HCEC 1CT (cell line): ENCODE measurements at places on chromosomes 1 and 21.

DNA sequence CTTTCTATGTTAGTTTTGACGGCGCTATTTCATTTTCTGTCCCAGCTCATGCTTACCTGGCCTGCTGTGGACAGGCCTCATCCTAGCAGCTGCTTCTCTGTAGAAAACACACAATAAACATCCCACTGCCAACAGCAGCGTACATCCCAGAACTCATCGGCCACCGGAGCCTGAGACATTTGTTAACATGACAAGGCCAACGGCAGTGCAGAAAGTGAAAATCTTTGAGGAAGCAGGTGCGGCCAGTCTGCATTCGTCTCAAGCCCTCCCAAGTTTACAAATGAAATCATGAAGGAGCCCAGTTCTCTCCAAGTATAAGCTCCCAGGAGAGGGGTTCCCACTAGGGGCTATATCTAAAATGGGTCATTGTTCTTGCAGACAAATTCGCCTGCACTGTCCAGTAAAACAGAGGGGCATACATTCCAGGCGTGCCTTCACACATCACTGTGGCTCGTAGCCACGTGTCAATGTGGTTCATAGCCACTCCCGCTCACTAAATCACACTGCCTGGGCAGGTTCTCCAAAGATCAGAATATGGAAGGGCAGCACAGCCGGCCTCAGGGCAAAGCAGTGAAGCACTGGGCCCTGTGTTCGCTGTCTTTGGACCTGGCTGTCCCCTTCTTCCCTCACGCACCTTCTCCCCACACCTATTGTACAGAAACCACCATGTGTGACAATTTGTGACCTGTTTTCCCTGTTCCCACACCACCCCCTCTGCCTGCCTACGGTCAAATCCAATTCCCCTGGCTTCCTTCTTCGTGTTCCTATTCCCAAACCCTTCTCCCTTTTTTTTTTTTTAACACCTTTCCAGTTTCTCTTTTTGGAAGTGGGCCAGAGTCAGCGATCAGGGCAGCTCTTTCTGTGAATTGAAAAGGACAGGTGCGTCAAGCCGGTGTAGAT, 27.0 kb upstream of the ABCG1 start:
- DNase-seq = no peak

DNA sequence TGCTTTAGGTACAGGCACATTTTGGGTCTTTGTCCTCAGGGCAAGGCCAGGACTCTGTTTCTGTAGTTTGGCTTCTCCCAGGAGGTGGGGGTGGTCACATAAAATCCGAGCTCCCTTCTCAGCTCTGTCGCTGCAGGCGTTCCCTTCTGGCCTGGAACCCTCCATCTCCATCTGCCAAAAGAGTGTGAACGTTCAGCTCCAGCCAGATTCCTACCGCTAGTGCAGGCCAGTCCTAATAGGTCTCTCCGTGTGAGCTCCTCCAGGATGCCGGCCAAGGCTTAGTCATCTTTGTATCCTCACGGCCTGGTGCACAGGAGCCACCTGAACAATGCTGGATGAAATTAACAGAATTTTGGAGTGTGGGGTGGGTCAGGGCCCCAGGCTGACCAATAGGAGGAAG, 19.9 kb upstream of the KCNA10 start:
- no peak for DNase-seq

DNA sequence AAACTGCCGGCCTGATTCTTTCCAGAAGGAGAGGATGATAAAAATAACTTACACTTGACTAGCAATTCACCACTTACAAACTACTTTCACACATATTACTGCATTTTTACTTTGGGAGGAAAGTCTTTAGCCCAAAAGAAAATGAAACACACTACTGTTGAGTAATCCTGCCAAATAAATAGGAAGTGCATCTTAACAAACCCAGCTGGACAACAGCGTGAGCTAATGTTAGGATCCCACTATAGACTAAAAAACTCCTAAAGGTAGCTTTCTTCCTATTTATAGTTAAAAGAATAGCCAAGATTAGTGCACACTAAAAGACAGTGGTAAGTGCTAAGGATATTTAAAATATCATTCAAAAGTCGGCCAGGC, 83.8 kb downstream of the HSF2BP start:
- no peak for DNase-seq

GRCh38 chr1:204669579-204669978, 16.0 kb downstream of the LRRN2 start:
- DNase-seq = no peak

DNA sequence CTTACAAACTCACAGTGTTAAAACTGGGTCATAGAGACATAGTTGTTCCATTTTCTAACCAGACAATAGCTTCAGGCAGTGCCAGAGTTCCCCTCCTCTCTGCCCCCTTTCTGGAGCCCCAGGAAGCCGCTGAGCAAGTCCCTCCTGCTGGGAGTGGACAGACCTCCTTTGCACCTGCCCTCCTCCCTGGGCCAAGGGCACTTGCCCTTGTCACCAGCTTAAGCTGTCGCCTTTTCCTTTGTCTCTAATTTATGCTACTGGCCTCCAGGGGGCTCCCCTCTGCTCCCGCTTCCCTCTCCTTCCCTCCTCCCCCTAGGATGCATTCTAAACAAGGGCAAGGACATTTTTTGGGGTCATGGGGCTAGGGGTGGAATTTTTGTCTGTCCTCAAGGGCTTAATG, 182.4 kb downstream of the MIS18A start:
- no peak for DNase-seq

GRCh38 chr1:36517011-36517771, 34.5 kb upstream of the CSF3R start:
- no peak for DNase-seq

DNA sequence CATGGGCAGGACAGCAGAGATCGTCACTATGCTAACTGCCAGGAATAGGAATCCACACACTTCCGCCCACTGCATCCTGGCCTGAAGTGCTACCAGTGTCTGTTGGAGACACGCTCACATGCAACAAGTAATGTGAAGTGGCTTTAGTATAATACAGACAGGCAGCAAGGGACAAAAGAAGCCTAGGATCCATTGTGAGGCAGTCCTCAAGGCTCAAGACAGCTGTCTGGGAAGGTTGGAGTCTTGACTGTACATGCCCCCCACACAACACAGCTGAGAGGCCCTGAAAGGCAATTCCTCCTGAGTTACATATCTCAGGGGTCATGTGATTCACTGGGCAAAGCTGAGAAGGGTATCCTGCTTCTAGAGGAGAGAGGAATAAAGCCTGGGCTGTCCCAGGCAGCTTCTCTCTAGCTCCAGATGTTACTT, 39.9 kb upstream of the CD1D start:
- DNase-seq = no peak

- no peak for DNase-seq
Observed at GRCh38 chr21:36968976-36969375, 2.5 kb upstream of the HLCS start.

- DNase-seq = no peak
Observed at GRCh38 chr1:231318568-231318967, 19.1 kb downstream of the EXOC8 start.

GRCh38 chr1:13751985-13752384, 52.0 kb downstream of the PRDM2 start:
- no peak for DNase-seq

DNA sequence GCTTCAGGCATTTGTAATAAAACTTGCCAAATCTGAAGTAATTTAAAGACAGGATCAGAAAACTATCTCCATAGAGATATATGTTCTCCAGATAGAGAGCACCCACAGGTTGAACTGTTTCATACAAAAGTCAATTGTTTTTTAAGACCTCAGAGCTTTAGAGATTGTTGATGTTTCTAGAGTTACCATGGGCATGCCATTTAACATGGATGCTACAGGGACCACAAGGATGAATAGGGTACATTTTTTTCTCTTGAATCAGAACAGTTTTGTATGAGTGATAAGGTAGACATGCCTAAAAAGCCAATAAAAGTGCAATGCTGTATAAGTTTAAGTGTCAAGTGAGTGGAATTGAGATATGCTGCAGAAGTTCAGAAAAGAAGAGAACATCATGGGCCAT, 511.0 kb upstream of the CAMK1G start:
- DNase-seq = no peak

DNA sequence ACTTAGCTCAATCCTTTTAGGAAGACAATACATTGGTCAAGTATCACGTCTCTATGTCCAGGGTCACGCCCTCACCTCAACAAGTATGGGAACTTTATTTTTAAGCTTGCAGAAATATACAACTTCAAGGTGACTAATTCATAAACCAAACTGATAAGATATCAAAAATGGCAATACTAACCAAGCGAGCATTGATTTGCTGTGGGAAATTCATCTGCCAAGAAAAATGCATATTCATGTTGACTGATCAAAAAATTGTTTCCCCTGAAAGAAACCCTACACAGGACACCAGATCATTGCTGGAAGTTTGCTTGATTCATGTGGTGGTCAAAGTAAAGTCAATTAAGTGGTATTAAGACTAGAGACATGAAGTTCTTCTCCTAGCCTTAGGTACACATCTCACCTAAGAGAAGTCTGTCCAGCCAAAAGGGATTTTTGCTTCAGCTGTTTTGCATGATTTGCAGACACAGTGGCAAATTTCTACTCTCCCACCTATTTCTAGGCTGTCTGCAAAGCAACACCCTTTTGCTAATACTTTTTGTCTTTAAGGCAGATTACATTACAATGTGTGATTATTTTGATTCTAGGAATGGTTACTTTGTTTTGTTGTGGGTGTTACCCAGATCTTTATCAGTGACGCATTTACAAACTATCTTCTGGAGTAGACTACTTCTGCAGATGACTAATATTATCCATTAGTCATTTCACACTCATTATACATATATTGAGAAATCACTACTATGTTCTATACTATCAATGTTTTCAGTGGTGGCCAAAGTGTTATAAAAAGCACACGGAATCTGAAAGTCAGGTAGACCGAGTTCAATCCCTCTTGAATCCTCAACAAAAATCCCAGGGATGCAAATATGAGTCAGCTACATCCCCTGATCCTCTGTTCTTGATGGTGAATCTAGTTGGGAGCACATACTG, 12.4 kb downstream of the SAMSN1 start:
- peak; percentile 33 for DNase-seq

DNA sequence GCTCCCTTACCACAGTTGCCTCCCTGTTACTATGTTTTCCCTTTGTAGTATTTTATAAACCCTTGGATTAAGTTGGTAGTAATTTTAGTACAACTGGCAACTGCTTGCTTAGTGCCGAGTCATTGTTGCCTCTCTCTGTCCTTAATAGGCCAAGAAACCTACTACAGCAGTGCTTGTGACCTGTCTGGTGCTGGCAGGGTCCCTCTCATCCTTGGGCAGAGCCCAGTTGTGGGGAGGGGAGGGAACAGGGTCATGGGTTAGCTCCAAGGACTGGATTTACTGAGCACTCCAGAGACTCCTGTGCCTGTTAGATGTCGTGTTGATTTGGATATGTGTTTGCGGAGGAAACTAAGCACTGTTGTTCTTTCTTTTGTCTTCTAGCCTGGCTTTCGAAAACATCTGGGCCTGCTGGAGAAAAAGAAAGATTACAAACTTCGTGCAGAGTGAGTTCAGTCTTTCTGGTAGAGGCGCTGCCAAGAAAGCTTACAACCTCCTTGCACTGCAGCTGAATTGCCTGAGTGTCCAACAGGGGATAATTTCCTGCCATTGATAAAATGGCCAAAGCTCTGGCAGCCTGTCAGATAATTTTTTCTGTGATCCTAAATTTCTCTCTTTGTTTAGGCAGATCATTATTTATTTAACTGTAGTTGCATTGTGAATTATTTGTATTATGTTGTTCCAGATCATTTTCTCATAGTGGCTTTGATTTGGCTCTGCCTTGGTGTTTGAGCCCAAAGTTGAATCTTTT, 3.6 kb downstream of the UTP11 start:
- no peak for DNase-seq

DNA sequence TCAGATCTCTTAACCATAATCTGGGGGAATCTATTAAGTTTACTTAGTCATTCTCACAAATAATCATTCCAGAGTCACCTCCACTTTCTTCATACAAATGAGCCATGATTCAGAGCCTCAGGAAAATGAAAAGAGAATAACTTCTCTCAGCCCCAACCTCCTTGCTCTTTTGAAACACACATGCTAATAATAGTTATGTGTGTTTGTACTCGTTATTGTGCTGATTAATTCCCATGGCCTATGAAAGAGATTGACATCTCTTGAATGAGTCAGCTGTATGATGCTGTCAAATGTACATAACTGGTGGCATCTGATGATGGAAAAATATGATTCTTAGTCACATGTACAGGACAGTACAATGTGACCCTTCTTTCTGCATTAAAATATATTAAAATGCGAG, 41.5 kb downstream of the DTL start:
- DNase-seq = no peak

DNA sequence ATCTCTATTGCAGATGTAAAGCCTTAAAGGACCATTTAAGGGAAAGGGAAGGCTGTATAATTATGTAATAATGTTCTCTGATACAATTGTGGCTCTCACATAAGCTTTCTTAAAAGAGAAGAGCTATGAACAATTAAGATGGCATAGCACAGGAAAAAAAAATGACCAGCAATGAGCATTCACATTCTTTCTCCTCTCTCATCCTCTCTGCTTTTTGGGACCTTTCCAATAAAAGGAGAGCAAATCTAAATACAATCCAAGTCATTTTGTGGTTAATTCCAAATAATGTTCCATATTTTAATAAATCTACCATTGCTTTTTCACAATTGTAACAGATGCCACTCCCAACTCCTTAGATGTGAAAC, 23.5 kb downstream of the SMYD3 start:
- DNase-seq = peak; percentile 19

DNA sequence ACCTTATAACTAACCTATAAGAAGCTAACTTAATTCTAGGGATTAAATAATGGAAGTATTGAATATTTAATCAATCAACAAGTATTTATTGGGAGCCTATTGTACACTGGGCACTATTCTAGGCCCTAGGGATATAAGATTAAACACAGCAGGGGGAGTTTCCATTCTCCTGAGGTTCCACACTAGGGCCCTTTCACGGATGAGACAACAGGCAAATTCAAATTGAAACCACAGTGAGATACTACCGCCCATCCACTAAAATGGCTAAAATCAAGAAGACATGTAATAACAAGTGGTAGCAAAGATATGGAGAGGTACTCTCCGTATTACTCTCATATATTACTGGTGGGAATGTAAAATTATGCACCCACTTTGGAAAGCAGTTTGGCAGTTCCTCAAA, 674.4 kb downstream of the KIF26B start:
- no peak for DNase-seq

GRCh38 chr1:22535399-22535798, 27.9 kb upstream of the EPHA8 start:
- no peak for DNase-seq

- DNase-seq = no peak
Observed at GRCh38 chr1:2612591-2613365, 20.0 kb downstream of the MMEL1 start.

- peak; percentile 48 for DNase-seq
Observed at GRCh38 chr1:77954521-77954920, 24.4 kb downstream of the FUBP1 start.

DNA sequence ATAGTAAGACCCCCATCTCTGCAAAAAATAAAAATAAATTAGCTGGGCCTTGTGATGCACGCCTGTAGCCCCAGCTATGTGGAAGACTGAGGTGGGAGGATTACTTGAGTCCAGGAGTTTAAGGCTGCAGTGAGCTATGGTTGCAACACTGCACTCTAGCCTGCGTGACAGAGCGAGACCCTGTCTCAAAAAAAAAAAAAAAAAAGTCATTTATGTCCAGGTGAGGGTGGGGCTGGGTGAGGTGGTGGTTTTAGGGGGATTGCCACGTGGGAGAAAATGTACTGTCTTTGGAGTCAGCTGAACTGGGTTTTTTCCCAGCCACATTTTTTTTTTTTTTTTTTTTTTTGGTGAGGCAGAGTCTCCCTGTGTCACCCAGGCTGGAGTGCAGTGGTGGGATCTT, 6.7 kb downstream of the PIK3CD start:
- no peak for DNase-seq
